ENCODE measurements at places on chromosomes 7 and 10. TPM values are rescaled to one million over a fixed set of nuclear protein-coding genes. Genes with fewer than 3 reads are reported as not detected.

DNA sequence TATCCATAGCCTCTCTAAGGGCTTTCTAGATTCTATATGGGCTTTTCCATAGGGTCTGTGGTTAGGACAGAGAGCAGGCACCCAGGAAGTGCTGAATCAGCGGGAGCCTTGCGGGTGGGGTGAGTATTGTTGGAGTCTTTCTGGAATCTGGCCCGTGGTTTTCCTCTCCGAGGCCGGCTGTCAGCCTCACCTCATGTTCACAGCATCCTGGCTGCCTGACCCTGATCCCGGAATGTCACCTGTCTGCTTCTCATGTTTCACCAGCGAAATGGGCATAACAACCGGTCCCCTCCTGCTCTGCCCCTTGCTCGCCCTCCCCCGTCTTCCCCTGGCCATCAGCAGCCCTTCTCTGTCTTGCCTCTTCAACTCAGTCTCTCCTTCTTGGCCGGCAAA, 36.5 kb downstream of the DDIT4 start:
- DNase-seq = no peak

OR2A1 gene
- not detected for total RNA-seq

RELN gene
- 1.4 TPM for total RNA-seq

IKZF1 gene
- 11.3 TPM for total RNA-seq

DNA sequence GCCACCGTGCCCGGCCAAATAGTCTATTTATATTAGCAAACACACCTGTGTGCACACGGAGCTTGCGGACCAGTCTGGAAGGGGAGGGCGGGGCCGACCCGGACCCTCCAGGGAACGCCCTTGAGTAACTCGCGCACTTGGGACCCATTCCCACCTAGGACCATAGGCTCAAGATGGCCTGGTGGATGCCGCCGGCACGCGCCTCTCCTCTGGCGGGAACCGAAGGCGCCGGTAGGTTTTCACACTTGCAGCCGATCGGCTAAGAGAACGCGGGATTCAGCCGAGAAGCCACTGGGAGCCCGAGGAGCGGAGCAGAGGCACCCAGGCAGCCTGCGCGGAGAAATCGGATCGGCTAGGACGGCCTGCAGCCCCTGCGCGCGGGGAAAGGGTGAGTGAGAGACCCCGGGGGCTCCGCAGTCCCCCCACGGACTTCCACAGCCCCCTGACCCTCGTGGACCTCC, 18.9 kb downstream of the IFT22 start:
- no peak for DNase-seq

All from heart left ventricle (tissue), 16 donors.